Osteocyte (in vitro differentiated cells): ENCODE measurements at places on chromosomes 5 and 9. TPM values are rescaled to one million over a fixed set of nuclear protein-coding genes. Genes with fewer than 3 reads are reported as not detected.

- no peaks in the 10 kb centered on the region for H3K36me3 ChIP-seq
- H3K27me3 ChIP-seq = peaks cover 4% of the 10 kb centered on the region
- H3K27ac ChIP-seq = no peak overlapping the region
- peaks cover 17% of the 10 kb centered on the region for H3K4me1 ChIP-seq
- H3K4me3 ChIP-seq = no peak overlapping the region
Measured at GRCh38 chr5:61626639-61627282, 294.7 kb downstream of the ZSWIM6 start.

GRCh38 chr5:145925803-145926202 lies 10.6 kb upstream of the SH3RF2 start:
- no peaks in the 10 kb centered on the region for H3K36me3 ChIP-seq
- H3K4me3 ChIP-seq = no peak overlapping the region
- H3K4me1 ChIP-seq = peaks cover 25% of the 10 kb centered on the region
- DNase-seq = no peak
- H3K27me3 ChIP-seq = no peaks in the 10 kb centered on the region

DNA sequence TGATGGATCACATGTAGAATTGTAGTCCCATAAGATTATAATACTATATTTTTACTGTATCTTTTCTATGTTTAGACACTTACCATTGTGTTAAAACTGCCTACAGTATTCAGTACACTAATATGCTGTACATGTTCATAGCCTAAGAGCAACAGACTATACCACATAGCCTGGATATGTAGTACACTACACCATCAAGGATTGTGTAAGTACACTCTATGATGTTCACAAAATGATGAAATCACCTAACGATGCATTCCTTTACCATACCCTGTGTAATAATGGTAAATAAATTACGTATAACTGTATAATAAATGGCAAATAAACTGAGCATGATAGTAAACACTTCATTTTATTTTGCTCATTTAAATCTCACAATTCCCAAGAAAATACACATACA lies 60.3 kb downstream of the RICTOR start:
- DNase-seq = no peak
- H3K4me1 ChIP-seq = peaks cover 31% of the 10 kb centered on the region
- H3K27me3 ChIP-seq = no peaks in the 10 kb centered on the region
- peaks cover 41% of the 10 kb centered on the region for H3K36me3 ChIP-seq

DNA sequence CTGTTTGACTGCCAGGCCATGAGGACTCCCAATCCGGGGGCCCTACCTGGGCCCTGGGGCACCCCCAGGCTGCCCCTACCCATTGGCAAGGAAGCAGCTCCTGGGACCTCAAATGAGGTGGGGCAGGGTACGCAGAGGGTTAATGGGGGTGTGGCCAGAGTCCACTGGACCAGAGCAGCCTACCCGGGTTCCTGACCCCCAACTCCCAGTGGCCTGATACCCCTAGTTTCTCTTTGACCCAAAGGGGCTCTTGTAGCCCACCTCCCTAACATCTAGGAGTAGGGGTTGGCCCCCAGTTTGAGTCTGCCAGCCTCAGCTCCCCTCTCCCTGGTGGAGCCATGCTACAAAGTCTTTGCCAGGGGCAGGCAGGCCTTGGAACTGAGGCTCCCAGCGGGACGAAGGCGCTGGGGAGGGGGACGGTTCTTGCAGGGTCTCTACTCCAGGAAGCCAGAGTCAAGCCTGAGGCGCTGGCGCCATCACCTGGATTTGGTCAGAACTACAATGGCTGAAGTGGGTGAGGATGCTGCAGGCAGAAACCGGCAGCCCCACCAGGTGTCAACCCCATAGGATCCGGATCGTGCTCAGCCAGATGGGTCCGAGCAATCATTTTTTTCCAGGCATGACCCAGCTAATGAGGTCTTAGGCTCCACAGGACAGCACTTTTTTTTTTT lies 8.4 kb upstream of the CERCAM start:
- H3K4me1 ChIP-seq = no peaks in the 10 kb centered on the region
- DNase-seq = no peak
- H3K27ac ChIP-seq = no peak overlapping the region
- H3K27me3 ChIP-seq = peaks cover 40% of the 10 kb centered on the region
- H3K4me3 ChIP-seq = no peak overlapping the region

DNA sequence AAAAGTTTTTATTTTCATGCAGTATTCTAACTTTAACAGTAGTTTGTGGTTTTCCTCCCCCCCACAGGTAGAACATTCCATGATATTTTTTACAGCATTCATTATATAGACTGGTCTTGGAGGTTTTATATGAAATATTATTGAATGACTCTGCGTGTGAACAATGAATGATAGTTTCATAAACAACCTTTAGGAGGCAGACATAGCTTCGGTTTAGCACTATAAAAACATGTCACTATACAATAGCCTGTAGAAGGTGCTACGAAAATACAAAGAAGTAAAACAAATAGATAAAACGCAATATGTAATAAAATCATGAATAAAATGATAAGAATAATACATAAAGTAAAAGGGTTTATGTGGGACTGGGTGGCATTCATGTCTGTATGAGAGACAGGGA lies 8.5 kb downstream of the KLF4 start:
- DNase-seq = no peak
- H3K36me3 ChIP-seq = peaks cover 8% of the 10 kb centered on the region
- H3K4me3 ChIP-seq = peak overlapping the region; percentile 14
- peaks cover 33% of the 10 kb centered on the region for H3K4me1 ChIP-seq
- H3K27ac ChIP-seq = peak overlapping the region; percentile 74
- H3K27me3 ChIP-seq = no peaks in the 10 kb centered on the region

Gene COL23A1
- not detected in 2 replicates for total RNA-seq

GRCh38 chr9:82706786-82707185 lies 356.2 kb downstream of the RASEF start:
- H3K4me3 ChIP-seq = no peak overlapping the region
- H3K27me3 ChIP-seq = peaks cover 3% of the 10 kb centered on the region
- H3K4me1 ChIP-seq = no peaks in the 10 kb centered on the region
- no peak for DNase-seq
- H3K27ac ChIP-seq = no peak overlapping the region
- no peaks in the 10 kb centered on the region for H3K36me3 ChIP-seq

DNA sequence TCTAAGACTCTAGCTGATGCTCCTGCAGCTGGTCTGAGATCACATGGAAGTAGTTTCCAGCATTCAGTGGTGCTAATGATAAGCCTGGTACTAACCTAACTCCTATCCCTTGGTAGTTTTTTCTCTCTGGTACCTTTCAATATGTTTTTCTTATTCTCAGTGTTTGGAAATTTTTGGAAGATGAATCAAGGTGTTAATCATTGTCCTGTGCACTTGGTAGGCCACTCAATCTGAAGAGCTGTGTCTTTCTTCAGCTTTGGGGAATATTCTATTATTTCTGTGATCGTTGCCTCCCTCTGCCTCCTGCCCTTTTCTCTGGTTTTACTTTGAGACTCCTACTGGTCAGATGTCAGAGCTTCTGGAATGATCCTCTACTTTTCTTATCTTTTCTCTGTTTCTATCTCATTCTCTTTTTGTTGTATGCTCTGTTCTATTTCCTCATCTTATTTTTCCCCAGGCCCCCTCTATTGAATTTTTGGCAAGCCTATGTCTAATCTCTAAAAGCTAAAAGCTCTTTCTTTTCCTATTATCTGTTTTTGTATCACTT lies 136.8 kb downstream of the APBA1 start:
- H3K27ac ChIP-seq = no peak overlapping the region
- H3K27me3 ChIP-seq = no peaks in the 10 kb centered on the region
- no peaks in the 10 kb centered on the region for H3K4me1 ChIP-seq
- H3K4me3 ChIP-seq = no peak overlapping the region

Gene OLFML2A
- 146 and 169 TPM in 2 replicates for total RNA-seq

Gene DRD1
- total RNA-seq = not detected in 2 replicates

DNA sequence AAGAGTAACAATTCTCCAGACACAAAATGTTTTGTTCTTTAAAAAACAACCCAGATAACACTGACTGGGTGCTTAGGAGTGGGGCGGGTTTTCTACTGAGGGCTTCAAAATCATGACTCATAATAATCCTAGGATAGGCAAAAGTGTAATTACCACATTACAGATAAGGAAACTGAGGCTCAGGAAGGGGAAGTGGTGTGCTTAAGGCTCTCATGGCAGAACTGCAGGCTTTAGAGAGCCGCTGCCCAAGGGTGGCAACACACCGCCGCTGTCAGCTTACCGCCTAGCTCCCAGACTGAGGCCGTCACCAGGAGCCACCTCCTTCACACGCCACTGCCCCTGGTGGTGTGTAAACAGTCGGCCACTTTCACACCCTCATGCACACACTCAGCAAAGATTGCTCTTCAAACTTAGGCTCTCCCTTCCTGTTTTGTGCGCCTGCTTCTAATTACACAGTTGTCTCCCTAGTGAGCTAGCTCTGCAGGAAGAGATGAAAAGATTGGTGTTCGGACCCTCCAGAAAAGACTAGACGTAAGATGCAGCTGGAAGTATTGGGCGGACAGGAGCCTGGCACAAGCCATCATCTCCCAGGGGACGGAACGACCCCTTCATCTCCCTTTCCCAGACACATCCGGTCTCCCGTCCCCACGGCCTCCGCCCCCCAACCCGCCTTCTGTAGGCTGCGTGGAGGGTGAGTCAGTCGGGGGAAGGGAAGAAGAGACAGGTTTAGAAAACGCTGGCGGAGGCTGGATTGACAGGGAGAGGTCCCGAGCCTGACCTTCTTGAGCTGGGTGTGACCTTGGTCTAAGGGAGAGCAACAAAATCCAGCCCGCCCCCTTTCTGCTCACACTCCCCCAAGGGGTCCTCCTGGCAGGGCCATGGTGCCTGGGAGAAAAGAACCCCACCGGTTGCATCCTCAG lies 162.7 kb downstream of the SYK start:
- H3K27me3 ChIP-seq = no peaks in the 10 kb centered on the region
- H3K27ac ChIP-seq = peak overlapping the region; percentile 85
- H3K4me1 ChIP-seq = peaks cover 73% of the 10 kb centered on the region
- DNase-seq = no peak
- no peaks in the 10 kb centered on the region for H3K36me3 ChIP-seq

Gene JAKMIP2
- 1.8 and 2.0 TPM in 2 replicates for total RNA-seq

DNA sequence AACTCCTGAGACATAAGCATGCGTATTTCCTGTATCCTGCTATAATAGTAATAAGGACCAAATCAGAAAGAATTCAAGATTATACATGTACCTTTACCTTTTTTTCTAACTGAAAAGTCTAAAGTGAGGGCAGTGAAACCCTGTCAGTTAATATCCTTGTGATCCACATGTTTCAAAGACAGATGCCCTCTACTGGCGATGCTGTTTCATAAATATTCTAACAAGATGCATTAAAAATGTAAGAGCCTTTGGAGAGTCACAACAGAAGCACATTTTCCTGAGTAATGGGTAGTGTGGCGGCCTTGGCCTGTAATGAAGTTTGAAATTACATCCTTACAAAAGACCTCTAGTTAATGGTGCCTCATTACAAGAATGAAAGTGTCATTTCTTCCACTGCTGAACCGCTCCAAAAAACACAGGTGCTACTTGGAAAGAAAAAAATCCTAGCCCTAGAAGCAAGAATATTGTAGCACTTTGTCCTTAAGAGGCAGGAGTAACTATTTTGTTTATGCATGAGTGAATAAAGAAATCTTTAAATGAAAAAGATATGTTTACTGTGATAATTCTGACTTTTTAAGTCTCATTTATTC lies 232.6 kb downstream of the EPB41L4A start:
- no peaks in the 10 kb centered on the region for H3K4me1 ChIP-seq
- H3K4me3 ChIP-seq = no peak overlapping the region
- DNase-seq = no peak
- peaks cover 17% of the 10 kb centered on the region for H3K27me3 ChIP-seq

Gene MGAT1
- total RNA-seq = 137 and 140 TPM in 2 replicates
